ENCODE measurements at places on chromosomes 1 and 21. TPM values are rescaled to one million over a fixed set of nuclear protein-coding genes. Genes with fewer than 3 reads are reported as not detected.

GRCh38 chr1:7293702-7294629 is 477.1 kb upstream of the VAMP3 start:
- no peak for DNase-seq

DNA sequence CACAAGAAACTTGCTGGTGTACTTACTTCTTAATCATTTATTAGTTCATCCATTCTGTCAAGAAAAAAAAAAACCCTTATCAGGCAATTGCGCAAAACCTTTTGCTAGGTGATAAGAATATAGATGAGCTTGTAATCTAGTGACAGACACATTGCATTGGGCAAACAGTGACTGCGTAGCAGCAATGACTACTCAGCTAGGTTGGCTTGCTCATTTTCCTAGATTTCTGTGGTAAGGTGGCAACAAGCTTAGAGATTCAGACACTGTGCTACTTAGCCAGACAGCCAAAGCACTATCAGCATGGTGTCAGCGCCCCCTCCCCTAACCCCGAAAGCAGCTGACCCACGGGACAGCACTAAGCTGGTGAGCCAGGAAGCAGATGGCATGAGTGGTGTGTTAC is 203.1 kb downstream of the BARHL2 start:
- DNase-seq, result no peak

DNA sequence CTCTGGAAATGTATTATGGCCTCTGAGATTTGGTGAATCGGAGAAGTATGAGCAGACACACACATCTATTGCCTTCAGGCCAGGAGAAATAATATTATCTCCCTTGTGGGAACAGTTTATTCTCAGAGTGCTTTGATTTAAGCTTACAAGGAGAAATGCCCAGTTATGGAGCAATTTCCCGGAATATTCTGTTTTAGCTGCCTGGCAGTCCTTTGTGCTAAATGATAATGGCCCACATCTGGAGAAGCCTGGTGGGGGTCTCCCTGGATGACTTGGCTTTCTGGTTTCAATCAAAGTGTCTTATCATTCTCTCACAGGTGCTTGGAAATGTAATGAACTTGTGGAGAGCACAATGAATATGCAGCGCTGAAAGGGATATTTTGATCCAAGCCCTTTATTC is 389.6 kb upstream of the USP24 start:
- DNase-seq, result peak; percentile 44

- DNase-seq, result no peak
Observed at GRCh38 chr1:235500971-235501540, 3.2 kb downstream of the B3GALNT2 start.

DNA sequence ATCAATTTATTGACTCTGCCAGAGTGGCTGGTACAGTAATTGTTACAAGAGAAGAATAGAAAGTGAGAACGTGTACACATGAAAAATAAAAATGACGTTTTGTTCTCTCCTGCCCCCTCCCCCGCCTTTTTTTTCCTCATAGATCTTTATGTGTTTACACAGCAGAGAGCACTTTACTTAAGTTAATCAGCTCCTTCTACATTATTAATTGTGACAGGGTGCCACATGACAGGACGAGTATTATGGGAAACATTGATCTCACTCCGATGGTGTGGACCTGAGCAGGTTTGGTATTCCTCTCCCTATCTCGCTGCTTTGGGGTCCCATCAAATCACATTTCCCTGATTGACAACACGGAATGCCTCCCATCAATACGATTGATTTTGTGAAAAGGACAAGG is 285.7 kb downstream of the TM2D1 start:
- no peak for DNase-seq

The DCST2 gene
- 1.2 TPM for total RNA-seq

- DNase-seq, result no peak
Observed at GRCh38 chr21:14548779-14549178, 2.7 kb upstream of the SAMSN1 start.

- DNase-seq, result no peak
Observed at GRCh38 chr1:220918285-220918951, 39.2 kb downstream of the HLX start.

- no peak for DNase-seq
Observed at GRCh38 chr21:41779659-41780058, 12.8 kb upstream of the RIPK4 start.

- DNase-seq, result no peak
Observed at GRCh38 chr1:72271555-72272085, 10.7 kb downstream of the NEGR1 start.

The ASCL5 gene
- not detected for total RNA-seq

GRCh38 chr1:110170766-110171733 is 20.8 kb downstream of the SLC6A17 start:
- DNase-seq, result no peak

The UHMK1 gene
- total RNA-seq, result 36.8 TPM

The AADACL3 gene
- total RNA-seq, result not detected

The LCE2C gene
- total RNA-seq, result not detected

GRCh38 chr1:29514361-29515169 is 278.2 kb downstream of the PTPRU start:
- DNase-seq, result no peak

DNA sequence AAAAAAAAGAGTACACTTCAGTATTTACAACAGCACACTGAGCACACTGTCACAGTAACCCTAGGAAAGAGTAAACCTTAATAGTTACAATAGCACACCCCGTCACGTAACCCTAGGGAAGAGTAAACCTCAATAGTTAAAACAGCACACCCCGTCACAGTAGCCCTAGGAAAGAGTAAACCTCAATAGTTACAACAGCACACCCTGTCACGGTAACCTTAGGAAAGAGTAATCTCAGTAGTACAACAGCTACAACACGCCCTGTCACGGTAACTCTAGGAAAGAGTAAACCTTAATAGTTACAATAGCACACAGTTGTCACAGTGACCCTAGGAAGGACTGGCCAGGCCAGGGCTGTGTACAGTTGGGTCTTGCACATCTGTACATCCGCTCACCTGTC is 3.0 kb downstream of the CDK11A start:
- DNase-seq, result peak; percentile 7

DNA sequence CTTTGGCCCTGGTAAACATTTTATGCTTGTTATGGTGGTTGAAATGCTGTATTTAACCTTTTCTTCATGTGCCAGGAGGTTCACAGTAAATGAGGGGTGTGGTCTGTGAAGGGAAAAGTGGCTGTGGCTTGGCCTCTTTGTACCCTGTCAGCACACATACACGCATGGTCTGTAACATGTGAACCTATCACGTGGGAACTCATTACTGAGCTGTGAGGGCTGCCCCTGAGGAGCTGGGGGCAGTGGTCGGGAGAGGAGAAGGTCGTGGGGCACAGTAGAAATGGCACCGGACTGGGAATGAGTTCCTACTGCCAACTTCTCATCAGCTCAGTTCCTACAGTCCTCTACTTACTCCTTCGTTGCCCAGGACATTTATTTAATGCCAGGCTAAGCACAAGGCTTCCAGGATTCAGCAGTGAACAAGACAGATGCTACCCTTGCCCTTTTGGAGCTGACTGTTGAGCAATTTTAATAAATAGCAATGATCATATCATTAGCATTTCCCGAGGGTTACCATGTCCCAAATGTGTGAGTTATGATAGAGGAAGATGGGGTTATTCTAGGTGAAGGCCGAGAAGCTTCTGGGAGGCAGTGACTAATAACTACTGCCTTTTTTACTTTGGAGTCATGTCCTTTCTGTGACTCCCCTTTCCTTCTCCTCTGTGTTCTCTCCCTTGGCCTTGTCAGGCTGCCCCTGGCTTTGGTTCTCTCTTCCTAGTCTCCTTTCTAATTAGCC is 38.8 kb downstream of the DDR2 start:
- no peak for DNase-seq

The FAM229A gene
- total RNA-seq, result 18.9 TPM

DNA sequence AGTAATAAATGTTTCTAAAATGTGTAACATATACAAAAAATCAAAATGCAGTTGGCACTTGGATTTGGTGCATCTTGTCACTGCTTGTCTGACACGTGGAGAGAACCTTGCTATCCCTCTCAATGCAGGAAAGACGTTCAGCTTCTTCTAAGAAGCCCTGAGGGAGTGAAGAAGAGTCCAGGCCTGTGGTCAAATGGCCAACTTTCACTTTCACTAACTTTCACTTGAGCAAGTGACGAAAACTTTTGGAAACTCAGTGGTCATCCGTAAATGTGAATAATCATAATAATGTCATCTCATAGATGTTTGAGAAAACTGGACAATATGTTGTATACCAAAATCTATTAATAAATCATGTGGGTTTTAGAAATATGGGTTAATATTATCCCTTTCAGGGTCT is 61.9 kb downstream of the ERG start:
- DNase-seq, result no peak

- DNase-seq, result no peak
Observed at GRCh38 chr1:74767490-74767889, 34.5 kb downstream of the TYW3 start.

- peak; percentile 90 for DNase-seq
Observed at GRCh38 chr1:169106095-169106920, at the start of gene ATP1B1. Gene ATP1B1 (plus strand): TSS chr1:169106690. CDS start chr1:169106830, 140 bp downstream.

DNA sequence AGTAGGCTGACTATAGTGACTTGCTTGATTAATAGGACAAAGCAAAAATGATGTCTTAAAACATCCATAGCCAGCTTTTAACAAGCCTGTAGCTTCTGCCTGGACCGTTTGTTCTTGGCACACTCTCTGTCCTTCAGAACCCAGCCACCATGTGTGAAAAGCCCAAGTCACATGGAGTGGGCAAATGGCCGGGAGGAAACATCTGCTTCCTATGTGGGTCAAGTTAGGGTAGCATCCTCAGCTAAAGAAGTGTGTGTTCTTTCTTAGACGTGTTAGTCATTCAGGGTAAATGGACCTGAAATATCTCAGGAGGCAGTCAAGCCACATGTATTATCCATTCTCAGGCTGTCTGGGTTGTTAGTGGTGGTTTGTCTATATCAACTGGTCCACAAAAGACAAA is 23.4 kb downstream of the RD3 start:
- DNase-seq, result no peak

DNA sequence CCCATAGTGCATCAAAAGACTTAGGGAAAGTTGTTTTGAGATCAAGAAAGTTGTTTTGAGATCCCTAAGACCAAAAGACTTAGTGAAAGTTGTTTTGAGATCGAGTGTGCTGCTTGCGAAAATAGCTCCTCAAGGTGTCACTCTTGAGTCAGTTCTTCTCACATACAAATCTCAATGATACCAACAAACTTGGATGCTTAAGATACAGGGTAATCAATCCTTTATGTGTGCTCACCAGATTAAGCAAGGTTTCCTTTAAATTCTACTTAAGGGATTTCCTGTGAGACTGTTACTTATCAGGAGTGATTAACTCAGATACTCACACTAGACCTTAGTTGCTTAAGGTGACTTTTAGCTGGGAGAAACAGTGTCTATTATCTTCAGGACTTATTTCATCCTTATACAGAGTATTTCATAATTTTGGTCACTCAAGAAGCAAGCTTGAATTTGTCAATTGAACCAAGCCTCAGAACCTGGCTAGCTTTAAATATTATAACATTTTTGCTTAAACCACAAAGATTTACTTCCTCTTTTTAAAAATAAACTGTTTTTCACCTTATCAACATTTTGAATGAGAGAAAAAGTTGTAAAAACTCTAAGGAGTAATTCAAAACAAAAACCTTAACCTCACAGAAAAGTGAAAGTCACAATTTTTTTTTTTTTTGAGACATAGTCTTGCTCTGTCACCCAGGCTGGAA is 8.0 kb upstream of the RLF start:
- DNase-seq, result no peak

DNA sequence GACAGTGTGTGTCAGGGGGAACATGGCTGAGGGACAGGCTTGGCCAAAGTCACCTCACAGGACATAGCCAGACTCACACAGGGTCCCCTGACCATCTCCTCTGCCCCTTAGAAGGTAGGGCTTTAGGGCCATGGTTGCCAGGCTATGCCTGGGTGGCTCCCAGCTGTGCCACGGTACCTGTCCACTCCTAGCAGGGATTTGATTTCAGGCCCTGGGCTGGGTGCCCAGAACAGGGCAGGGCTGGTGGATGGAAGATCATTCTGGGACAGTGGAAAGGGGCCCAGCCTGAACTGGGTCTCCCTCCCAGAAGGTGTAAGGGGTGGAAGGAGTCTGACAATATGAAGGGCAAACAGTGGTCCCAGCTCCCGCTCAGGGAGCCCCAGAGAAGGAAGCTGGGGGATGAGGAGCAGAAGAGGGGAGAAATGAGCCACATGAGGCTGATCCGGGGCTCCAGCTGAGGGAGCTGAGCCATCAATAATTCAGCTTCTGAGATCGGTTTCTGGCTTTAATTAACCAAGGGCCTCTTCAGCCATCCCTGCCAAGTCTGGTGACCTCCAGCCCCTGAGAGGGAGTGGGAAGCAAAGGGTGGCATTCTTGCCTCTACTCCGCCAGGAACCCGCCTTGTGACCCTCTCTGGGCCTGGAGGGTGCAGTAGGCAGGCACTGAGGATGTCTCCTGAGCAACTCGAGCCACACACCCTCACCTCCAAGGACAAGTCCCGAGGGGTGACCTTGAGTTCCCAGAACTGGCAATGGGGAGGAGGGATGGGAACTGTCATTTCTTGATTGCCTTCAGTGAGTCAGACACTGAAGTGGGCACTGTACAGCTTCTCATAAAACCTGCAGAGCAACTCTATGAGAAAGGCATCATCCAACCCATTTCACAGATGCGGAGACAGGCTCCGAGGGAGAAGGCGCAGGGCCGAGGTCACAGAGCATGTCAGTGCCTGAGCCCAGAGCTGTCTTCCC is 2.1 kb downstream of the CD164L2 start:
- no peak for DNase-seq

- DNase-seq, result no peak
Observed at GRCh38 chr1:41538741-41539417, 54.4 kb upstream of the EDN2 start.

DNA sequence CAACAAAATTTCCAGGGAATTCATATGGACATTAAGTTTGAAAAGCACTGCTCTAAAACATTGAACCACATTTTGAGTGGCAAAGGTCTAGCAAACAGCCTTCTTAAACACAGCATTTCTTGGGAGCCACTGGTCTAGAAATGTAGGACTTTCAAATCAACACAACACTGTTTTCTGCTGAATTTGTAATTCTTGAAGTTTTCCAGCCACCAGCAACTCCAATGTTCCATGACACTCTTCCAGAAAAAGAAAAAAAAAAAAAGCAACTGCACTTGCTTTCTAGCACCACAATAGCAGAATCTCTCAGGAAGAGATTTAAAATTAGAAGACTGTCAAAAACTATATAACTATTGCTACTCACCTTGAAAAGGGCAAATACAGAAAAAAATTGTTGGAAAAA is 4.5 kb downstream of the SYDE2 start:
- DNase-seq, result no peak

GRCh38 chr1:36070349-36070748 is 13.5 kb upstream of the TEKT2 start:
- no peak for DNase-seq

DNA sequence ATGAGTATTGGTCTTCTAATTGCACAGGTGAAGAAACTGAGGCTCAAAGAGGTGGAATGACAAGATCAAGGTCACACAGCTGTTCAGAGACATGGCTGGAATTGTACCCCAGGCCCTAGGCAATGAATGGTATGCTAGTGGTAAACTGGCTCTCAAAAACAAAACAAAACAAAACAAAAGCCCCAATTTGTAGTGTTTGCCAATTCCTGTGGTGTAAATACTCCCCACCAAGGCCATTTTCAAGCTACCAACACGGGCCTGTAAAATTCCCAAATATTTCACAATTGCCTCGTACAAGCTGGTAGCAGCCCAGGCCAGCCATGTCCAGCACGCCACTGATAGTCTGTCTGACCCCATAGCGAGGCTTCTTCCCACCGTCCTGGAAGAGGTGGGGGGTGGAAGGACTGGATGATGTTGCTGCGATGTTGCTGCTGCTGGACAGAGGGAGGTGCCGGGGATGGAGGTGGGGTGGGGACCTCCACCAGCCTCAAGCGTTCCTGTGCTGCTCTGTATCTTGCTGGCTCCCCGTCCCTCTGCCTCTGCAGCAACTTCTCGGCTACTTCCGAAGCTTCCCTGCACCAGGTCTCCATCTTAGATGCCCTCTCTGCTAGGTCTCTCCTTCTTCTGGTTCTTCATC is 62.2 kb upstream of the RUNX3 start:
- DNase-seq, result no peak

Data from ovary (tissue), 10 donors.